ENCODE measurements at places on chromosomes 6 and 20.

DNA sequence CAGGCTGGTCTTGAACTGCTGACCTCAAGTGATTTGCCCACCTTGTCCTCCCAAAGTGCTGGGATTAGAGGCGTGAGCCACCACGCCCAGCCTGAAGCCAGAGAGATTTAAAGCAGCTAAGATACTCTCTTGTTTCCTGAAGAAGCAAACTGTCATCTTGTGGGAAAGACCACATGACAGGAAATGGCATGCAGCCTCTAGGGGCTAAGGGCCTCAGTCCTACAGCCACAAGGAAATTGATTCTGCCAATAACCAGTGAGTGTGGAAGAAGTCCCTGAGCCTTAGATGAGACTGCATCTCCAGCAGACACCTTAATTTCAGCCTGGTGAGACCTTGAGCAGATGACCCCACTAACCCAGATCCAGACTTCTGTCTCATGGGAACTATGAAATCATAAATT, 40.9 kb downstream of the KIZ start:
- DNase-seq: no peak

DNA sequence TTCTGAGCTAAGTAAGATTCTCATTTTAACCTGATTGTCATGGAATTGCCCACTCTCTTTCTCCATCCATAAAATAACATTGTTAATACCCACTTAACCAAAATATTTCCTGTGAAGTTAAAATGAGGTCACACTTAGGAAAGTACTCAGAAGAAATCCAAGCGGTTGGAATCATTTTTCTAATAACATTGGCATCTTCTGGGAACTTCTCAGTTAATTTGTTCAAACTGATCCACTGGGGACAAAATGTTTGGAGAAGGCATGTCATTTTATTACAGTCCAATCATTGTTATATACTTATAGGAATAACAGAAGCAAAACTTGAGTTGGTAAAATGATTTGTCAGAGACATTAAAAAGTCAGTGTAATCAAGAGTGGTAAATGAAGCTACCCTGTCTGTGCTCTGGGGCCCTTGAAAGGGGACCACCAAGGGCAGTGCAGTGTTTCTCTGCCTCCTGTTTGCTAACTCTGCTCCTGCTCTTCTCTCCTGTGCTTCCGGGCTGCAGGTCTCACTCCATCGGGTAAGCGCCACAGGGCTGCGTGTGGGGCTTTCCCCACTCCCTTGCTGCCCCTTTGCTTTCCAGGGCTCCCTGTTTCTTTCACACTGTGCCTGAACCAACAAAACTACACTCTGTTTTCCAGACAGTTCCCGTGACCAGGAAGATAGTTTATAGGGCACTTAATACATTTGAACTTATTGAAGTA, 50.1 kb downstream of the HDDC2 start:
- no peak for DNase-seq

DNA sequence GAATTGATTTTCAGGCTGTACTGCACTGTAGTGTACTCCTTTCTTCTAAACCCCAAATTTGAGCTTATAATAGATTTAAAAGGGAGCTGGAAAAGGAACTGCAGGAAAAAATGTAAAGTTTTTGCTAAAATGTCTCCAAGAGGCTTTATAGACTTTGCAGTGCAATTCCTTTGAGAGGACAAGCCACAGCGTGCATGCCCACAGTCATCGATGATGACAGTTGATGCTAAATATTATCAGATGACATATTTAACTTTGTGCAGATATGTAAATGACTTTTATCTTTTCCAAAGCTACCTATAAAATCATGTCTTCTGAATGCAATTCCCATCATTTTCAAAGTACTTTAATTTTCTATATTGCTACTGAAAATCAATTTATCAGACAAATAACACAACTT, 24.3 kb upstream of the HDGFL1 start:
- no peak for DNase-seq

DNA sequence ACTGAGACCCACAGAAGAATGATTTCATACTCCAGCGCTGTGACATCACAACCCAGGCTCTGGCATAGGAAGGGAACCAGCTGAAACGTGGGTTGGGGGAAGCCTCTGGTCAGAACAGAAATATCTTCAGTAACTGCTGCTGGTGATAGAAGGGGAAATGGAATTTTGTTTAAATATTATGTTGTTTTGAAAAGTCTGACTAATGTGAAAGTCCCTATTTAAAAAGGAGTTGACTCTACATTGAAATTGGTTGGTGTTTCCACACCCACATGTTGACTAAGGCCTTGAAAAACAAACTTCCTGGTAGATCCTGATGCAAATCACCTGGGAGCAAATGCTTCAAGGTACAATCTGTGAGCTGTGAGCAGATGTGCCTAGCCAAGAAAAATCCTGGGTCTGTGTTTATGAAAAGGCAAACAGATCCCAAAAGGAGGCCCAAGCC, 24.5 kb upstream of the TCP11 start:
- DNase-seq: no peak

GRCh38 chr6:56765494-56765893, 122.8 kb upstream of the DST start:
- no peak for DNase-seq

DNA sequence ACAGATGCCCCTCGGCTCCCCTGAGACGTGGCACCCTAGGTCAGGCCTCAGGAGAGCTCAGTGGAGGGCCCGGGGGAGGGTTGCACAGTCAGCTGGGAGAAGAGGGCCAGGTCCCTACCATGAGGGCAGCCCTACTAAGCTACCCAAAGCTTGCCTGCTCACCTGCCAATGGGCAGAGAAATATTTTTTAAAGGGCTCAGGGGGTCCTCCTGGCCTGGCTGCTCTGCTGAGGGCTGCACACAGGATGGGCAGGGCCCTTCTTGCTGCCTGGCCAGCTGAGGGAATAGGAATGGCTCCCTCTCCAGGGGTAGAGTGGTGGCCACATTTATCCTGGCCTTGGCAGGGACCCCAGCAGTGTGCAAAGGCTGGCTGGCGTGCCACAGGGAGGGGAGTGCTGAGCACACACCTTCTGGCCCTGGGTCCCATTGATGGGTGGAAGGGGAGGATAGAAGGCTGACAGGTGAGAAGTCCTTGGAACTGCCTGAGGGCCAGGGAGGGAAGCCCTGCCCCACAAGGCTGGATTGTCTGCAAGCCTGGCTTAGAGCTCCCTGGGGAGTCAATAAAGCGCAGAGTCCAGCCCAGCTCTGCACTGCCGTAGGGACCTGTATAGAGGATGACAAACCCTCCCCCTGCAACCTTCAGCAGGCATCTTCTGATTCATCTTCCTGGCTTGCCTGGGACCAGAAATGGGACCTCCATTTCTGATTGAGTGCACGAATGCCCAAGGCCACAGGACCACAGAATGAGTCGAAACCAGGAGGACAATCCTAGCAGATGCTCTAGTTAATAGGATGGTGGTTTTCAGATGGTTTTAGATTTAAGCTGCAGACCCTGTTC, 62.1 kb downstream of the NOL4L start:
- DNase-seq: no peak

GRCh38 chr6:33882154-33882553, 78.4 kb upstream of the MLN start:
- no peak for DNase-seq

GRCh38 chr20:31709939-31710338, 12.7 kb downstream of the BCL2L1 start:
- no peak for DNase-seq

DNA sequence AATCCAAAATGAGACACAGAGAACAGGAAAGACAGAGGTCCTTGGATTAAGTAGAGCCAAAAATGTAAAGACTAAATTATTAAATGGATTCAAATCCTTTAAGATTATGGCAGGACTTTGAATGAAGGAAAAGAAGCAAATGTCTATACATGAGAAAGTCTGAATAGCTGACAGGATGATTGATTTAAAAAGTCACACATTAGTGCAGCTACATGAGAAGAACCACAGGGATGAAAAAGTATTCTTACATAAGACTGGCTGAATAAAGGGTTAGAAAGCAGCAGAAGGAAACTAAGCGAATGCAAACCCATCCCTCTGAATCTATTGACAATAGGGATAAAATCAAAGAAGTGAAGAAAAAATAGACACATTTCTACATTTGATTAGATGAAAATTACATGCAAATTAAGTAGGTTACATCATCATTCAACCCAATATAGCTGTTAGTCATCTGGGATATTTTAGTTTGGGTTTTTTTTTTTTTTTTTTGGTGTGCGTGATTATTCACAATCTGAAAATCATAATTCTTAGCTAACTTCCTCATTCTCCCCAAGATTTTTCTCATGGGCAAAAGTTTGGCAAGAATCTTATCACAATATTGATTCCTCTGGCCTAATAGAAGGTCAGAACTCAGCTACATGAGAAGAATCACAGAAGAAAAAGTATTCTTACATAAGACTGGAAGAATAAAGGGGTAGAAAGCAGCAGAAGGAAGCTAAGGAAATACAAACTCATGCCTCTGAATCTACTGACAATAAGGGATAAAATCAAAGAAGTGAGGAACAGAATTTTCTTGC, 845.4 kb downstream of the HACE1 start:
- no peak for DNase-seq

DNA sequence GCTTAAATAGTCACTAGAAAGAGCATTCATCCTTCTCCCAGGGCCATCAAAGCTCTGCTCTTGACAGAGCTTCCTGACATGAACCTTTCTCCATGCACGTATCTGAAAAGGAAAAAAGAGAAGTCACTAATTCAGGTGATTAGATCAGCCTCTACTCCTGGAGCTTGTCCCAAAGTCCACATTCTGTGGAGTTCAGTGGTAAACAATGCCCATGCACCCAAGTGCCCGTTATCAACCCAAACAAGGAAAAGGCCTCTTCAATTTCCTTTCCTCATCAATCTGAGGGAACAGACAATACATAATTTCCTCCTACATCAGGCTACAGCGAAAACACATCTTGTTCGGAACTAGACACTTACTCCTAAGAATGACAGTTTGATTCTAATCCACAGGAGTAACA, 129.2 kb upstream of the PCSK2 start:
- no peak for DNase-seq

DNA sequence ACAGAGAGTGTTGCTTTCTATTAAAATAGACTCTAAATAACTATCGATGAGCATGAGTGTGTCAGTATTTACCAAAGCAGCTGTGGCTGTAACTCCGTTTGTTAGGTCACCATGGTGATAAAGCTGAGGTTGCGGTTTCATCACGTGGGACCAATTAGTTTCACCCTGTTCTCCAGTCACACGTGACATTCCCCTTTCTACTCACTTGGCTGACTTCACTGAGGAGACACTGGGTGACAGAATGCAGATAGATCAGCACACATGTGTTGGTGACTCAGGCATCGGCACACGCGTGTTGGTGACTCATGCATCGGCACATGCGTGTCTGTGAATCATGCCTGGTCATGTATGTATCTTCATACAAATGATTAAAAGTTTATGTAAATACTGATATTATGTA, 285.4 kb downstream of the THBS2 start:
- peak; percentile 14 for DNase-seq

- no peak for DNase-seq
Observed at GRCh38 chr6:71531006-71531405, 242.4 kb downstream of the OGFRL1 start.

GRCh38 chr20:9198460-9198859, 129.6 kb downstream of the PLCB4 start:
- no peak for DNase-seq

GRCh38 chr6:27472182-27472616, 706 bp downstream of the ZNF184 start:
- DNase-seq: peak; percentile 41

- DNase-seq: peak; percentile 28
Observed at GRCh38 chr6:34953061-34954025, 64.3 kb downstream of the ANKS1A start.

DNA sequence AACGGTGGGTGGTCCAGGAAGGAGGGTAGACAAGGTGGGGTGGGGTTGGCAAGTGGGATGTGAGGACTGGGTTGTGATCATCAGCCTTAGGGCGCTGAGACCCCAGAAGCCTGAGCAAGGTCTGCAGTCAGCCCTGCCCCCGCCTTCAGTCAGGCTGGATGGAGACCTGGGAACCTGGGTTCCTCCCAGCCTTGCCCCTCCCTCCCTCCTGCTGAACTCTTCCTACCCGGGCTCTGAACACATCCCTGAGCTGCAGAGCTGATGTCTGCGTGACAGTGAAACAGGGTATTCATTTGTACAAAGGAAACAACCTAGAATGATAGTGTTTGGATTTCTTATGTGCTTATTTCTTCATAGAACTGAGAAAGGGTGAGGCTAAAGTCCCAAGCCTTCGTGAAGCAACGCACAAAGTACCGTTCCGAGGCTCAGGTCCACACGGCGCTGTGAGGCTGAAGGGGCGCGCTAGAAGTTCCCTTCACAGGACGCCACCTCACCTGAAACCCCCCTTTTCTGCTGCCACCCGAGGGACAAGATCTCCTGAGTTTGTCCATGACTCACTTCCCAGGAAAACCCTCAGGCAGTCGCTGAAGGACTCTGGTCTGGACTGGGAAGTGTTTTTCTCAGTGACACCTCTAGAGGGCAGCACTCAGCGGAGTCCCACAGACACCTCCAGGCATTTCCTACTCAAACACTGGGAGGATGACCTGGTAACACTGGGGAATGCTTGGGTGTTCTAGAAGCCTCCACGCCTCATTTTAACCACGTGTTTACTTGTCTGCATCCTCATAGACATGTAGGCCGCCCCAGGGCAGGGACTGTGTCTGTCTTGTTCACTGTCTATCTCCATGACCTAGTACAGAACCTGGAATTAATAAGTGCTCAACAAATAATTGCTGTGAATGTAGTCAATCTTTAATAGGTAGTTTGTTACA, 1.2 kb downstream of the GSTA5 start:
- DNase-seq: no peak

DNA sequence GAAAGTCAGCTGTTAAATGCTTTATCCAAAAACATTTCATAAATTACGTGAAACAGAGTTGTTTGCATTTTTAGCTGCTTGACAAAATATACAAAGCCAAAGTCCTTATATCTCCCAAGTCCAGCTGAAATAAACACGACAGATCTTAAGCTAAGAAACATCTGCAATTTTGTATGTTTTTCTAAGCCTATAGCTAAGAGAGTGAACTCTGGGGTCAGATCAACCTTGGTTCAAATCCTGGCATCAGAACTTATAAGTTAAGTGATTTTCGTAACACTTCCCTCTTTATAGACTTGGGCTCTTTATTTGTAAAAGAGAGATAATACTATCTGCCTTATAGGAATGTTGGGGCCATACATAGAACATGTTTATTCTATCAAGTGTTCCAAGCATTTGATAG, 176.7 kb downstream of the PTPRK start:
- DNase-seq: no peak

GRCh38 chr6:111651185-111652034, 45.7 kb upstream of the TRAF3IP2 start:
- no peak for DNase-seq

DNA sequence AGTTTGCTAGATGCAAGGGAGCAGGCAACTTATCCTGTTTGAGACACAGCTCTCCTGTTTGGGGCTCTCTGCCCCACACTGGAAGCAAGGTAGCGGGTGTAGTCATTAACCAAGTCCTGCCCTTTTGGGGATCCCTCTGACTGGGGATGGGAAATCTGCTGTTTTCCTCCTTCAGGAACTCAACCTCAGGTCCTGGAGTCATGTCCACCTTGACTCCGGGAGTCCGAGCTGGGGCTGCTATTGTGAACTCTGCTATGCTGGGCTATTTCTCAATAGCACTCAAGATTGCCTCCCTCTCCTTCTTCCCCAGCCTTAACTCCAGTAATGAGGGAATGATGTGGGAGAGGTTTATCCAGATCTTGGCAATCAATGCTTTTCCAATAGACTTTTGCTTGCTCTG, 54.1 kb upstream of the CHD6 start:
- DNase-seq: no peak

All from amniotic stem cell (primary cell).